ENCODE measurements at places on chromosomes 13 and 19. TPM values are rescaled to one million over a fixed set of nuclear protein-coding genes. Genes with fewer than 3 reads are reported as not detected.

Gene BEST2
- not detected for total RNA-seq

DNA sequence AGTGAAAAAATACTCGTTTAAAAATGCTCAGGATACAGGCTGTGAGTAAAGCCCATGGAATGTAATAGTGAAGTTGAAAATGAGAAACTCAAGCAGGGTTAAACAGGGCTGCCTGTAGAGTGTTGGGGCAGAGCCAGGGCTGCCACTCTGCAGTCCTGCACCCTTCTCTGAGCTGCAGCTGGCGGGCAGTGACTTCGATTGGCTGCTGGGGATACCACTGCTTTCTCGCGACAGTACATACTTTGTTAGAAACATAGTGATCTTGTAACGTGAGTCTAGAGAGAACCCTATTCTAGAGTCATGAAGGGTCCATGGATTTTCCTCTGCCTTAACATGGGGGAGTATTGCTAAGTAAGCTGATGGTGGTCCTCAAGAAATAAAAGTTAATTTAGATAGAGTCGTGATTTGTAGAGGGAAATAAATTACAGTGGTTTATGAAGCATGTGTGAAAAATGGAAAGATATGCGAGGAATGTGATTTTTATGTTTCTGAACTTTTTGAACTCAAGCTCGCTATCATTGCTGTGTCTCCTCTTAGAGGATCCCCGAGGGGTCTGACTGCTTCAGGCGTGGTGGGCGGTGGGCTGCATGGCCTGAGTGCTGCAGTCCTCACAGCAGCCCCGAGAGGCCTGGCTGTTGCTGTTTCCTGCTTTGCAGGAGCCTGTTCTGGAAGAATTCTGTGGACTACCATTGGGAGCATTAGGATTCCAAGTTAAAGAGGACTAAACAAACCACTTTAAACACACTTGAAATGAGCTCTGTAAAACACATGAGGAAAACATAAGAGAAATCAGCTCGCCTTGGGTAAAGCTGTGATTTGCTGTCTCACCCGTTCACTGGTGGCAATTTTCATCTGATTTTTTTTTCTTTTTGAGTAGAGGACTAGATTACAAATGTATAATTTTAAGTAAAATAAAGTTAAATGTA lies 95.7 kb downstream of the ARHGEF7 start:
- DNase-seq, result no peak

- no peak for DNase-seq
Observed at GRCh38 chr19:31274251-31275067, 74.8 kb downstream of the TSHZ3 start.

- DNase-seq, result no peak
Observed at GRCh38 chr19:7968796-7969554, 25.5 kb upstream of the TIMM44 start.

Measured in OCI-LY7 (cell line).